ENCODE measurements at places on chromosomes 12 and 14.

DNA sequence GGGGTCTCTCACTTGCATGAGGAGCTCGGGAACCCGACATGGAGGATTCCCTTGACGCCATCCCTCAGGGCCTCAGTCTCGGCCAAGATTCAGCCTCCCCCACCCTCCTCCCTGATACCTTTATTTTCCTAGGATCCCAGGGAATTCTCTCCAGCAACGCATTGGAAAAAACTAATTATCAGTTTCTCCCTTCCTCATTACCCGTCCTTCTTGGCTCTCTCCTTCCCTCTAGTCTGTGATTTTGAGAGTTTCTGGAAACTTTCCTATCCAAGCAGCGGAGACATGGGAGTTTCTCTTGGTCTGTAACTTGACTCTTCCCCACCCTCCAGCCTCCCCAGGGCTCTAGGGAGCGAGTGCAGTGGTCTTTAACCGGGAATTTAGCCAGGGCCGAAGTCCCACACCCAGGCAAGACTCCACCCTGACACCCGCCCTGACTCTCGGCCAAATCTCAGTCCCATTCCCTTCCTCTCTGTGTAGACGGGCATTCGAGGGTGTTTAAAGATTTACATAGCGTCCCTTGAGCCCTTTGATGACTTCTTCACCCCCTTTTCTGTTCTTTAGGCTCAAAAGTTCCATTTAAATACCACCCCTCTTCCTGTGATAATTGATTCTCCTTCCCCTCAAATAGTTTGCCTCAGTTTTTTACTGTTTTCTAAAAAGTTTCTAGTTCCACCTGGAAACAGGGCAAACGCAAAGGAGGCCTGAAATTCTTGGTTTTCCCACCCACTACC, 6.7 kb downstream of the HOXC5 start:
- DNase-seq: no peak

DNA sequence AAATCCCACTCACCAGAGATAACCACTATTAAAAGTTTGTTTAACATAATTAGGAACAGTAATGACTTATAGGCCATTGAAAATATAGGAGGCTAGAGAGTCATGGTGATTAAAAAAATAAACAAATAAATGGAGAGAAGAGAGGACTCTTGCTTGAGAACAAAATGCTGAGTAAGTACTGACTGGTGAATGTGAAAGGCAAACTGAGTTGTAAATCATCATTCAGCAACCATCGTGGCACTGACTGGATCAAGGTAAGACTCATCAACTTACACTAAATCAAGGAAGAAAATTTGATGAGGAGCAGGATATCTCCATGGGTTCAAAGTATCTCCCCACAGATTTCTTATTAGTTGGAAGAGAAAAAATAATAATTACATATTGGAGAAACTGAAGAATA, 14.1 kb upstream of the YBX3 start:
- DNase-seq: no peak

DNA sequence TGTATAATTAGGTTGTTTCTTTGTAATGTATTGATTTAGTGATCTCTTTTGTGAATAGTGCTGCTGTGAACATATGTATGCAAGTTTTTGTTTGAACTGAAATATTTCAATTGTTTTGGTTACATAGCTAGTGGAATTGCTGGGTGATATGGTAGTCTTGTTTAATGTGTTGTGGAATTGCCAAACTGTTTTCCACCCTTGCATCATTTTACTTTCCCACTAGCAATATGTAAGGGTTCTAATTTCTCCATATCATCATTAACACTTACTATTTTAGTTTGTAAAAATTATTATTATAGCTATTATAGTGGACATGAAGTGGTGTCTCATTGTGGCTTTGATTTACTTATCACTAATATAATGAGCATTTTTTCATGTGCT, 5.9 kb downstream of the G2E3 start:
- no peak for DNase-seq

DNA sequence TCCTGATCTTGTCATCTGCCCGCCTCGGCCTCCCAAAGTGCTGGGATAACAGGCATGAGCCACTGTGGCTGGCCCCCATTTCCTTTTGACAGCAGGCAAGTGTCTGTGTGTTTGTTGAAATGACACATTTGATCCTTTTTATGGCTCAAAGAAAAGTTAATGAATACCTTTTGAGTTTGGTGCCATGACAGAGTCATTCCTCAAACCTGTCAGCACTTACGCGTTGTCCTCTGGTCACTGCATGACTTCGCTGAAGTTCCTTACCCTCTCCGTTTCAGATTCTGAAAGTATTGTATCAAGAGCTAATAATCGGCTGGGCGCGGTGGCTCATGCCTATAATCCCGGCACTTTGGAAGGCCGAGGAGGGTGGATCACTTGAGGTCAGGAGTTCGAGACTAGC, 32.4 kb downstream of the NEMF start:
- no peak for DNase-seq

DNA sequence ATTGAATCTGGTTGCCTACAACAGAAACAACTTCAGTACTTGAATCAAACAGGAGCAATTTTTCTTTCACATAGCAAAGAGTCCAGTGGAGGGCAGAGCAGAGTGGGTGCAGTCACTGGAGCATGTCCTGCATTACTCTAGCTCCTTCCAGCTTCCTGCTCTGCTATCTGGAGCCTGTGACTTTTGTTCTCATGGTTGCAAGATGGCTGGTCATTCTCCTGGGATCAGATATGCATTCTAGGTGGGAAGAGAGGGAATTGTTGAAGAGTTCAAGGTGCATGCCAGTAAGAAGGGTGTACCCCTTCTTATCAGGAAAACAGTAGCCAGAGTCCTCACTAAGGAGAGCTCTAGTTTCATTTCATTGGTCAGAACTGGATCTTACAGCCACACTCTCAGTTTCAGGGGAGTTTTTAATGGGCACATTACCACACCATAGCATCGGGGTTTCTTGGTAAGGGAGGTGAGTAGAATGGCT, 8.0 kb downstream of the IFT43 start:
- DNase-seq: no peak
